Prostate gland (tissue), 2 donors: ENCODE measurements at places on chromosomes 2 and 18.

GRCh38 chr2:190827720-190828119, 52.9 kb upstream of the GLS start:
- no peak for DNase-seq

GRCh38 chr2:64225491-64225890, 81.3 kb upstream of the PELI1 start:
- no peak for DNase-seq

- no peak for DNase-seq
Measured at GRCh38 chr2:1503471-1504310, 90.4 kb downstream of the TPO start.

- no peak for DNase-seq
Measured at GRCh38 chr2:2719015-2719414, 387.9 kb upstream of the MYT1L start.

DNA sequence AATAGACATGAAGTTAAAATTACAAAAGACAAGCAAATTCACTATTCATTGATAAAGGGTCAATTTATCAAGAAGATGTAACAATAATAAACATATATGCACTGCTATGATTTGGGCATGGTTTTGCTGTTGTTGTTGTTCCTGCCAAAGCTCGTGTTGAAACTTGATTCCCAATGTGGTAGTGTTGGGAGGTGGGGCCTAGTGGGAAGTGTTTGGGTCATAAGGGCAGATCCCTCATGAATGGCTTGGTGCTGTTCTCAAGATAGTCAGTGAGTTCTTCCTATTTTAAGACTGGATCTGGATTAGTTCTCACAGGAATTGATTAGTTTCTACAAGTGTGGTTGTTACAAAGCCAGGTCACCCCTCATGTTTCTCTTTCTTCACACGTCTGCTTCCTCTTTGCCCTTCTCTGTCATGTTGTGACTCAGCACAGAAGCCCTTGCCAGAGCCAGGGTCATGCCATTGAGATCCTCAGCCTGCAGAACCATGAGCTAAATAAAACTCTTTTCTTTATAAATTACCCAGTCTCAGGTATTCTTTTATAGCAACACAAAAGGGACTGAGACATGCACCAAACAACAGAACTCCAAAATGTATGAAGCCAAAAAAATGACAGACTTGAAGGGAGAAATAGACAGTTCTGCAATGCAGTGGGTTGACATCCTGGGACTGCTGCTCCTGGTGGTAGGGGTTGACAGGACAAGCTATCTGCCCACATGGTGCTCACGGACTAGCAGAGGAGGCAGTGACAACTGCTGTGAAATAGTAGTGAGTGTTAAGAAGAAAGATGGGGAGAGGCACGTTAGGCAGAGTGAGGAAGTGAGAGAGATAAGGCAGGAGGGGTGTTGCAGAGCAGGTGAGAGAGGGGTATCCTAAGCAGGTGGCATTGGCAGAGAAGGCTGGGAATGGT, 18.6 kb upstream of the SKA1 start:
- DNase-seq, result no peak

DNA sequence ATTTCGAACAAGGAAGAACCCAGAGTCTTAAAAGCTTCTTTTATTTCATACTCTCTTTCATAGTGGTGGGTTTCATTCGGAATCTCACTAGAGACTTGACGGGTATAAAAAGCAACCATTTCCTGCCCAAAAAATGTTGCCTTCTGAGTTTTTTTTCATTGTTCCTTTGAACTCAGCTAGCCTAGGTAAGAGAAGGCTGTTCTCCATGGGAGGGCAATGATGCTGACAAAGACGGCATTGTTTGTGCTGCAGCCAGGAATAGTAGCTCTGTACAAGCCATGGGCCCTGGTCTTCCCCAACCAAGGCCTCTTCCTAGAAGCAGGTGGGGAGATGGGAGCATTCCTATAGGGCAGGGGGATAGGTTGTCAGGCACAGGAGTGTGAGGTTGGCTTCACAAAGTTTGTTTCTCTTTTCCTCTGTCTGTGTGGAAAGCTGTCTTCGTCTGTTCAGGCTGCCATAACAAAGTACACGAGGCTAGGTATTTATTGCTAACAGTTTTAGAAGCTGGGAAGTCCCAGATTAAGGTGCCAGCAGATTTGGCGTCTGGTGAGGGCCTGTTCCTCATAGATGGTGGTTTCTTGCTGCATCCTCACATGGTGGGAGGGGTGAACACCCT, 405.1 kb downstream of the NBAS start:
- no peak for DNase-seq

DNA sequence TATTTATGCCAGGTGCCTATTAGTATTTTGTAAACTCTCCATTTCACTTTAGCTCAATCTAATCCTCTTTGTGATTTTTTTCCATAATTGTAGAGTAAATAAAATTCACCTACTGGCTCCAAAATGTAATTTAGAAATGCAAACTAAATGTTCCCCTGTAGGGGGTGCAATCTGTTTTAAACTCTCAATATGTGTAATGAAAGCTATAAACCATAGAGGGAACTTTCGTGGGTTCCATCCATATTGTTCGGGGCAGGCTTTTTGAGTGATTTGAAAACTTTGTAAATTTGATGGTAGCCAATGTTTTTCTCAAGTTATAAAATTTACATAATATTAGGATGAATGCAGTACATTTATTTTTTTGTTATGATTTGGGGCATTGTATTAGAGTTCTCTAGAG, 49.4 kb downstream of the TSPYL6 start:
- no peak for DNase-seq

GRCh38 chr18:46677611-46678010, 20.6 kb upstream of the LOXHD1 start:
- no peak for DNase-seq

- no peak for DNase-seq
Measured at GRCh38 chr2:56118474-56118873, 65.3 kb upstream of the CCDC85A start.
